ENCODE measurements at places on chromosomes 13 and 19.

DNA sequence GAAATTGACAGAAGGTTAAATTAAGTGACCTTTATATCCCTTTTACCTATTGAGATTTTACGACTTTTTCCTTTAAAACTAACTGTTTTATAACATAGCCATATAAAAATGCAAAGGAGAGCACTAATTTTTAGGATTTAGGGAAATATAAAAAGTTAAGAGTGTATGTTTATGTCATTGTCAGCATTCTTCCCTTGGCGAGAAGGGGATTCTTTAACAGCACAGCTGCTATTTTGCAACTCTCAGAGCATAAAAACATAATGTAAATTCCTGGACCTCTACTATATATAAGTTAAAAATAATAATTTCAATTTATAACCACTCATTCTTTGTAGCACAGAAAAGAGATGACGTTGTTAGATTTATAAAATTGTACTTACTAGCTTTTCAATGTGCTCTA lies 363.2 kb downstream of the DACH1 start:
- no peak for DNase-seq

DNA sequence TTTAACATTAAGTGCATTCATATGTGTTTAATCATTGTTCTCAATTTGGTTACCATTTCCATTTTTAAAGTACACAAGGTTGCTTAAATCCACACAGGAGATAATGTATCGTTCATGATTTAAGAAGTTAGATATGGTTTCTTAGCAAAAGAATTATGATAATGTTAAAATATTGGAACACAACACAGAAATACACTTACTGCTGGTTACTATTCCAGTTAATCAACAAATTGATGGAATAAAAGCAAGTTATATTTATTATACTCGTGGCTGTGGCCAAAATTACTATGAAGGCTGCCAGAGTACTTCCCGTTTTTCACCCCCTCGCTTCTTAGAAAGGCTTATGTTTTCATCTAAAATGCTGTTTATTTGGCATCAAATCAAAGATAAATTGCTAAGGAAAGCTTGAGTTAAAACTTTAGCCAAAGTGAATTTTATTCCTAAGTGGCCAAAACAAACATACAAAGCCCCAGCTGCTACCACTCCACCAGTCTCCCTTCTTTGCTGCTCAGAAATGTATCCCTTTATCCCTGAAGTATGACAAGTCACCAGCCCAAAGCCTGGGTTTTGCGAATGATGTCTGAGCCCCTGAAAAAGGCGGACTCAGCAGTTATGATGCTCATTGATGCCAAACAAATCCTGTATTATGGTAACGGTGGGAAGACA lies 27.7 kb downstream of the LCP1 start:
- no peak for DNase-seq

GRCh38 chr19:58182989-58183816 lies at the start of gene ZNF274:
Gene ZNF274, plus strand, starts transcription at chr19:58183061. Its CDS starts 905 bp downstream, at chr19:58183966.
- peak; percentile 98 for DNase-seq

DNA sequence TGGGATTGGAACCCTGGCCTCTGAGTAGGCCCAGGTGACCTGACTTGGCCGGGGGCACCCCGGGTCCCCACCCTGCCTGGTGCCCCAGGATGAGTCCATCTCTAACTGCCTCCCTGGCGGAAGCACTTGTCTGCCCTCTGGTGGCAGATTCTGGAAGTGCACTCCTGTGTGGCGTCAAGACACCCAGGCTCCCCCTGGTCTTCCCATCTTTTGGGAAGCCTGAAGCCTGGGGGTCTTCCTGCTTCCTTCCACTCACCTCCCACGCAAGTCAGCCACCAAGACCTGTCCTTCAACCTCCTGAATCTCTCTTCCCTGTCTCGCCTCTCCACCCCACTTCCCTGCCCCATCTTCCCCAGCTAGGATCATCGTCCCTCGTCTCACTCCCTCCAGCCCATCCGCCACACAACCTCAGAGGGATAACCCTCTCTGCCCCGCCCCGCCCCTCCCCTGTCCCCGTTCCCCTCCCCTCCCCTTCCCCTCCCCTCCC lies 7.4 kb downstream of the RABAC1 start:
- DNase-seq: peak; percentile 79

- DNase-seq: no peak
These were observed 36.6 kb upstream of the OXGR1 start for GRCh38 chr13:97030705-97031452.

GRCh38 chr13:81381560-81381959 lies 1040.6 kb upstream of the SPRY2 start:
- DNase-seq: no peak

GRCh38 chr19:33819506-33819879 lies 22.8 kb downstream of the KCTD15 start:
- DNase-seq: no peak

GRCh38 chr19:13260883-13261653 lies 110.9 kb downstream of the IER2 start:
- no peak for DNase-seq

DNA sequence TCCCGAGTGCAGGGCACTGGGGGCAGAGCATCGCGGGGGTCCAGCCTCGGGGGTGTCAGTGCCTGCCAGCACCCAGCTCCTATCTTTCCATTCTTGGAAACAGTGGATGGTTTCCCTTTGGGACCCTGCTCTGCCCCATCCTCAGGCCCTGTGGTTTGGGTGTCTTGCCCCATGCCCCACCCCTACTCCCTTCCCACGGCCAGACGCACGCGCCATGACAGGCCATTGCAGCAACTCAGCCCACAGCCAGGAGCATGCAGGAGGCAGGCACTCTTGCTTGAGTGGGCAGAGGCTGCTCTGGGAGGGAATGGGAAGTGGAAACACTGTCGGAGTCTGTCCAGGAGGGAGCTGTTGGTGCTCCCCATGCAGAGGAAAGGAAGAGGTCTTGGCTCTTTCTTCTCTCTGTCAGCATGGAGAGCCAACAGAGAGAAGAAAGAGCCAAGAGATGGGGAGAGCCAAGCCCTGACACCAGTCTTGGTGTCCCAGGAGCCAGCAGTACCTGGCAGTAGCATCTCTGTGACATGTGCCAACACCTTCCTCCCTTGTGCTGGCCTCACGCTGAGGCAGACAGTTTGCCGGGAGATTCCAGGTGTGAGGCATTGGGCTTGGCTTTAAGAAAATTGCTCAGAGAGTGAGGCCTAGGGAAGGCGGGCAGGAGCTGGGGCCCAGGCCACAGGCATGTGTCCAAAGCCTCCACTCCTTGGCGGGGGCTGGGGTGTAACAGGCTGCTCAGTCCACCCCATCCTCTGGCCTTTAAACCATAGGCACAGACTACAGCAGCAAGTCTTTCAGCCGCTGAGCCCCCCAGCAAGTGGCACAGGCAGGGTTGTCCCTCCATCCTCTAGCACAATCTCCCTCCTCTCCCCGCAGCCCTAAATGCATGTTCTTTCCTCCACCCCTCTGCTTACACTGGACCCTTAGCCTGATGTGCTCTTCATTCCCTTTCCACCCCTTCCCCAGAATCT lies 86.7 kb upstream of the UQCRFS1 start:
- DNase-seq: no peak

DNA sequence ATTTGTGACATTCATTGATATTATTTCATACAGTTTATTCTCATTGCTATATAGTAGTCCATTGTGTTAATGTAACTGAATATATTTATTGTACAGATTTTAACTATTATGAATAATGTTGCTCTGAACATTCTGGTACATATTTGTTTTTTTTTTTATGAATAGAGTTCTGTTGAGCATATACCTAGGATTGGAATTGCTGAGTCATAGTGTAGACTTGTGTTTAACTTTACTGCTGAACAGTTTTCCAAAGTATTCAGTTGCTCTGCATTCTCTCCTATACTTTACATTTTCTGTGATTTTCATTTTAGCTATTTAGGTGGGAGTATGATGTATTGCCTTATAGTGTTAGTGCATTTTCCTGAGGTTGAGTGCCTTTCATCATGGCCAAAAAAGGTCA lies 97.5 kb downstream of the MAB21L1 start:
- DNase-seq: no peak

DNA sequence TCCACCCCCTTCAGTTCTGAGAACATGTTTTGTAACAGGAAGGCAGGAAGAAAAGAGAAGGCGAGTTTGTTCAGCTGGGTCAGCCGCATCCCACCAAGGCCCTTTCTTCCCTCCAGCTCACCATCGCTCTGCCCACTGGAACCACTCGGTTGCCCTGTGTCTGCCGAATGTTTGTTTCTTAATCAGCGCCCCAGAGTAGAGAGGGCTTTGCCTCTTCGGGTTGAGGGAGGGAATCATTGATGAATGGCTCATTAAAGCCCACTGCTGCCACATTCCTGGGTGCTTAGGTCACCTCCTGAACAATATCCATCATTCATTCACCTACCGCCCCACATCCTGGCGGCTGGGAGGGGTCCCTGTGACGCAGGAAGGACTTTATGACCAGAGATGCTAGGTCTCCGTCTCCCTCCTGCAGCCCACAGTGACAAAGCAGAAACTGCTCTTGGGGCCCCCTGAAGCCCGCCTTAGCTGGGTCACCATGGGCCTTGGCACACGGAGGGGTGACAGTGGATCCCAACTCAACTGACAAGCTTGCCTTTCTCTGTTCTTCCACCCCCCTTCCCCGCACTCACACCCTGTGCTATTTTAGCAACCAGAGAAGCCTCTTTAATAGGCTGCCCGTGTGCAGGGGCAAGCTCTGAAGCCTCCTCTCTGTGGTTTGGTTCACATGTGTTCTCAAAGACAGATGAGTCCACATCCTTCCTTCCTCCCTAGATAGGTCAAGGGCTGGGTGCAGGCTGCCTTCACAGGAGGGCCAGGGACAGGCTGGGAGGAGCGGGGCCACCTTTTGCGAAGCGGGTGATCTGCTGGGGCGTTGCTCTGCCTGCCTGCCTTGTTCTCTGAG lies 46.2 kb downstream of the ACTN4 start:
- DNase-seq: peak; percentile 70

GRCh38 chr19:46721269-46722003 lies 4.5 kb upstream of the PRKD2 start:
- peak; percentile 21 for DNase-seq

DNA sequence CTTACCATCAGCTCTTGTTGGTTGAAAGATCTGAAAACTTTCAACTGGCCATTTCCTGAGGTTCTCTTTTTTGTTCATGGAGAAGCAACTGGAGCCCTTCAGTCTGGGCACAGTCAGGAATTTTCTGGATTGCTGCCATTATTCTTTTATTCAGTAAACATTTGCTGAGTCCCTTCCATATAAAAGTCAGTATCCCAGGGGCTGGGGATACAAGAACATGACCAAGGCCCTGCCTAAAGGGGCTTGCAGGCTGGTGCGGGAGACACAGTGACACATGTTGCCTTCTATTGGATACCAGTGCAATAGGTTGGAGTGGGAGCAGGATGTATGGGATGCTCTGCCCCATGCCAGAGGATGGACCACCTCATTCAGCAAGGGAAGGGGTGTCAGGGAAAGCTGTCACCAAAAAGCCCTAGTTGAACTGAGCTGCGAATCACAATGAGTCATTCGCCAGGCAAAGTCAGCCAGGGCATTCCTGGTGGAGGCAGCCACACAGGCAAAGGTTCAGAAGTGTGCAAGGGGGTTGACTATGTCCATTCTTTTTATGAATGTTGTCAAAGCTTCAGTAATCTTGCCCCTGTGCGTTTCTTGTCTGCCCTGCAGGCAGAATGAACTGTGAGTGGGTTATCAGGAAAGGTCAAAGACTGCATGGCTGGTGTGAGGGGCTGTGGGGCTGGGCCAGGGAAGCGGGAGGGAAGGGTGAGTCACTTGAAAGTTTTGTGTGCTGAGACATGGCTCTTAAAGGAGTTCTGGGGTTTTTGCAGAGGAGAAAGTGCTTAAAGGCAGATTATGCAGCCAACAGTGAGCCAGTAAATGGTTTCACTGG lies 395.9 kb downstream of the KCNRG start:
- no peak for DNase-seq

DNA sequence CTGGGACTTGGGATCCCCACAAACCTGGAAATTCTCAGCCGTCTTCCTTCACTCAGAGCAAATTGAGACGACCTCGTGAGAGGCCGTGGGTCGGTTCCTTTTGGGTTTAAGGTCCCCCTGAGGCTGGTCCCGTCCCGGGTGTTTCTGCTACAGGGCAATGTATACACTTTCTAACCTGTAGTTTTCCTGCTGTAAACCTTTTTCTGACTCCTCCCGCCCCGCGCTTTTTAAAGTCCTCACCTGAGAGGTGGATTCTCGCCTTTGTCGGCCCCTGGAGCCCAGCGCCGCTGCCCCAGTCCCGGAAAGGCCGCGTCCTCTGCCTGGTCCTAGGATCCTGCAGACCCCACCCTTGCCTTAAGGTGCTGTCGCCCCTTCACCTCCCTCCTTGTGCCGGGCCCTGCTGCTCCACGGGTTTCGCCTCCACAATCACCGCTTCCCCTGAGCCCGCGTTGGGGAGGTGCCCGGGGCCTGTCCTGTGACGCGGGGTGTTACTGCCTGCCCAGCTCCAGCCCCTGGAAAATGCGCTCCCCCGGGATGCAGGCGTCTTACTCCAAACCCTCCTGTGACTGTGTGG lies 391 bp downstream of the ZNF761 start:
- peak; percentile 68 for DNase-seq

GRCh38 chr13:78650717-78651083 lies 8.3 kb downstream of the OBI1 start:
- no peak for DNase-seq

DNA sequence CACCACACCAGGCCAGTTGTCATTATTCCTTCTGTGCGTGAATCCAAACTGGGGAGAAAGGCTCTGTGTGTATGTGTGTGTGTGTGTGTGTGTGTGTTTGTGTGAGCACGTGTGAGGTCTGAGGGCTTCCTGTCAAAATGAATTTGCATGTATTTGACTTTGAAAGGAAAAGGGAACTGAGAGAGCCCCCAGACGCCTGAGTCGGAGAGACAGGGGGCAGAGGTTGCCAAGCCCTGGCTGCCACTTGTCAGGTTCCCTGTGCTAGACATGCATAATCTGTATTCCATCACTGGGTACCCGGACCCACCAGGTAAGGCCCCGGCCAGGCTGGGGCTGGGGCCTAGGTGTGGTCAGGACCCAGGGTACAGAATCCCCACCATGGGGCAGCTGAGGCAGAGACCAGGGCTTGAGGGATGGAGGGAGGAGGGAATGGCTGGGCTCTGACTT lies at the start of gene CLEC17A:
CLEC17A (plus strand) TSS at position 191 of the 447 bp plus-strand sequence; CDS start at position 268, 77 bp downstream.
- DNase-seq: no peak

- no peak for DNase-seq
These were observed 338.2 kb downstream of the UQCRFS1 start for GRCh38 chr19:28874742-28875141.

DNA sequence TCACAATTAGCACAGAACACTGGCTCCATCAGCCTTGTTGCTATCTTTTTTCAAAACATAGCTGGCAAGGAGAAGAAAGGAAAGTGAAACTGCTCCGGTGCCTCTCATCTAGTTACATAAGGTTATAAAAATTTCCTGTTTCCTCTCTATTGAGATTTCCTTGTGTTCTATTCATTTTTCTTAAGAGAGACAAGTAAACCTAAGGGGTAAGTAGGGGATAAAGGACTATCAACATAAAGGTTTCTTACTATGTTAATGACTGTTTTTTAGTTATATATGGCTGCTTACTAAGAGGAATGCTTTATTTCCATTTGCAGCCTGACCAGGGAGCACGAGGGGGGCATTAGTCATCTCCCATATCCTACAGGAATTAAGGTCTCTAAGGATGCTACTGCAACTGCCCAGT lies 73.2 kb upstream of the MLNR start:
- no peak for DNase-seq

- DNase-seq: no peak
These were observed 121.7 kb downstream of the LIG4 start for GRCh38 chr13:108093616-108094015.

DNA sequence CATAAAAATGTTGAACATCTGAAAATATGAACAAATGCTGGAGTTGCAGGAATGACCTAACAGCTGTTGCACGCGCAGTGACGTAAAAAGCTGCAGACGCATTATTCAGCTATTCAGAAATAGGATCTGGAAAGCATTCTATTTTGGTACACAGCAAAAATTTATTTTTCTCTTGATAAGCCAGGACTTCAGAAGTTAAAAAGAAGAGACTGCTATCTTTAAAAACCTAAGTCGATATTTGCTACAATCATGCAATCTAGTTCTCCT lies 36.9 kb upstream of the STARD13 start:
- DNase-seq: peak; percentile 67

GRCh38 chr13:35514801-35515502 lies 38.5 kb upstream of the MAB21L1 start:
- no peak for DNase-seq
